ENCODE measurements at places on chromosomes 4 and X.
A peak's percentile ranks its signal among the peaks of the same experiment; 100 is the strongest.

DNA sequence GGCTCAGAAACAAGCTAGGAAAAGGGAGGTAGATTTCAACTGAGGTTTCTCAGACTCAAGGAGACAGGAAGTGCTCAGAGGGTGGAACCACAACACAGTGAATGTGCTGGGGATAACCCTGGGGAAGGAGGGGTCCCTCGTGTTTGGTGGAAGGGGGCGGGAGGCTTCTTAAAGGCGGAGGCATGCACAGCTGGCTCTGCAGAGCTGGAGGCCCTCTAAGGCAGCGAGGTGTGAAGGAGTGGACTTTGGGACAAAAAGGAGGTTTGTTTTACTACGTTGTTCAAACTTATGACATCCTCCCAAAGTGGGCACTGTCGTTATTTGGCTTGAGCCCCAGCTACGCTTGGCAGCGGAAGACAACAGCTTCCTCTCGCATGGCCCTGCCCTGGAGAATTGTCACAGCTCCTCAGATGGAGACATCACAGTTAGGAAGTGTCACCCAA is 21.7 kb upstream of the MTM1 start:
- DNase-seq = peak; percentile 28

GRCh38 chr4:142405021-142405694 is 440.9 kb downstream of the INPP4B start:
- DNase-seq = peak; percentile 93

DNA sequence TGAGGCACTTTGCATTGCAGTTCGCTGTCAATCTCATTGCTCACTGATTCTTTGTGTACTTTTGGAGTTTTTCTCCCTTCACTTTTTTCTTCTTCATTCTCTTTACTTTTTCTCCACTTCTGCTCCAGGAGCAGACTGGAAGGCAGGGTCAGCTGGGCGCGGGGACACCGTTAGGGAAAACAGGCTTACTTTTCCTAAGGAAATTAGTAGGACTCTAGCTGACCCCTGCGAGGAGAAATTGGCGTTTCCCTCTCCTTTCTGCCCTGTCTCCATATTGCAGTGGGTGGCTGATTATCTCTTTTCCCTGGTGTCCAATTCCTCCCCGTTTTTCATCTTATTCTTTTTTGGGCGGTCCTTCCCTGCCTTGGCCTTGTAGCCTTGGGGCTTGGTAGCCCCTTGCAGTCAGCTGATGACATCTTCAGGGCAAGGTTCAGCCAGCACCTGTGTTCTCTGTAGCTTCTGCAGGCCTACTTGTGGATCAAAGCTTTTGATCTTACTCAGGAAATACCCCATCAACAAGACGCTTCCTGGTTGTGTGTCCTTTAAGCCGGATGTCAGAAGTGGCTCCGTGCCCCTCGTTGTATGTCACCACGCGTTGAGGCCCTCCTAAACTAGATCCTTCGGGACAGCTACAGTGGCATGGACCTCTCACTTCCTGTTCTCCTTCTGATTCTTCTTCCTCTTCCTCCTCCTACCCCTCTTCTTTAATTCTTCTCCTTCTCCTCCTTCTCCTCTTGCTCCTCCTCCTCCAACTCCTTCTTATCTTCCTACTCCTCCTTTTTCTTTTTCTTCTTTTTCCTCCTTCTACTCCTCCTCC is 36.1 kb downstream of the NBDY start:
- no peak for DNase-seq

- peak; percentile 86 for DNase-seq
Observed at GRCh38 chr4:156771171-156771837, 200.3 kb downstream of the PDGFC start.

DNA sequence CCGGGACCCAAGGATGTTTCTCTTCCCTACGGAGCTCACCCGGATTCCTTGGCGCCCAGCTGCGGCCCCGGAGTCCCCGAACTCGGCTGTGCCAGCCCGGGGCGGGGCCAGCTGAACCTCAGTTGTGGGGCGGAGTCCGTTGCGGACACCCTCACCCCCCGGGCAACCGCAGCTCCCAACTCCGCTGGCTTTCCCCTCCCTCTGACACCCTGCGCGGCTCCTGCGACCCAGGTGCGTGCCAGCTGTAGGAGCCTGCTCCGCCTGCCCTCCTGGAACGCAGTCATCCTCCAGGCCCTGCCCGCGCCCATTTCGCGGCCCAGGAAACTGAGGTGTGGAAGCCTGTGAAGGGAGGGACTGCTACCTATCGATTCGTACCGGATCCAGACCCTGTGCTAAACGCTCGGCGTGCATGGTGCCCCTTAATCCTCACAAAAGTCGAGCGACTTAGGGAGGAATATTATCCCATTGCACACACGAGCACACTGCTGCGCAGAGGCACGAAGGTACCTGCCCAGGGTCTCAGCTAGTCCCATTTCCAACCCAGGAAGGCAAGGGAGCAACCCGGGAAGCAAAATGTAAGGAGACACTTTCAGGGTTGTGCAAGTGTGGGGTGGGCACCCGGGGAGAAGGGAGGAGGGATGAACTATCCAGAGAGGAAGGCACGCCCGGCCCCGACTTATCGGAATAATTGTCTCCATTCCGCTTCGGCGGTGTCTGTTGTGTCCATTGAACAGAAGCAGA is 12.3 kb downstream of the MSX1 start:
- DNase-seq = no peak

DNA sequence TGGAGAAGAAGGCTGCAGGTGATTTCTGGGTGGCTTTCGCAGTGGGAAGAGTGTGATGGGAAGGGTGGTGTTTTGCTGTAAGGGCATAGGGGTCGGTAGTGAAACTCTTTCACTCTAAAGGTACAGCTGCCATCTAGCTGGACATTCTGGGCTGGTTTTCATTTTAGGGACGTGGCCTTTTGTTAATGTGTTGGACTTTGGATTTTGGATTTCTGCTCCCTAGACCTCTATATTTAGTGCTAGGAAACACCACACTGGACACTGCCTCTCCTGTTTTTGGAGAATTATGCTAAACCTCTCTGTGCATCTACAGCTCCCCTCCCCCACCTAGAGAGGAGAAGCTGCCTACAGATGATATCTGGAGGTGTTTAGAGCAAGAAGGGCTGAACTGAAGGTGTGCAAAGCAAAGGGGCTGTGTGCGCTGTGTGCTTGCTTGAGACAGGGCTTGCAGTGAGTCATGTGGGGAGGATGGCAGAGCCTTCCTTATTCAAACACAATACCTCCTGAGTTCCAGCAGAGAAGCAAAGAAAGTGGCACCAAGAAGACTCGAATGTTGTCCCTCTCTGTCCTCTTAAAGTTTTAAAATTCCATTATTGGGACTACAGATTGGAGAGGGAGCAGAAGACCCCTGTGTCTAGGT is 47.9 kb downstream of the STARD8 start:
- peak; percentile 48 for DNase-seq

DNA sequence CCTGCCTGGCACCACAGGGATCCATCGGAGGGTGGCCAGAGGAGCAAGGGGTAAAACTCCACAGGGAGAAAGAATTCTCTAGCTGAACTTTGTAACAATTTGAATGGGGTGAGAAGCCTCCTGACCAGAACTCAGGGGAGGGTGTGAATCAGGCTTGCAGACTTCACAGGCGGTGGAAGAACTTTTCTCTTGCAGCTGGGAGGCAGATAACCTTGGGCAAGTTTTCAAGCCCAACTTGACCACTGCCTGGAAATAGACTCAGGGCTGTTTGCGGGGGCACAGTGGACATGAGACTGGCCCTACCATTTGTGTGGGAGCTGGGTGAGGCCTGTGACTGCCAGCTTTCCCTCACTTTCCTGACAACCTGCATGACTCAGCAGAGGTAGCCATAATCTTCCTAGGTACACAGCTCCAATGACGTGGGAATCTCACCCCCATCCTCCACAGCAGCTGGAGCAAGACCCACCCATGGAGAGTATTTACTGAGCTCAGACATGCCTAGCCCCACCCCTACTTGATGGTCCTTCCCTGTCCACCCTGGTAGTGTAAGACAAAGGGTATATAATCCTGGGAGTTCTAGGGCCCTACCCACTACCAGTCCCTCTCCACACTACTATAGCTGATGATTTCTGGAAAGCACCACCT is 210.0 kb upstream of the AGTR2 start:
- DNase-seq = peak; percentile 39
